ENCODE measurements at places on chromosomes 6 and 20. TPM values are rescaled to one million over a fixed set of nuclear protein-coding genes. Genes with fewer than 3 reads are reported as not detected.

Gene GRM4
- polyA plus RNA-seq = 19.6 TPM

Gene OR2J1
- polyA plus RNA-seq = not detected

Gene XKR7
- 2.4 TPM for polyA plus RNA-seq

Gene ID1
- polyA plus RNA-seq = 566 TPM

Gene SYCP2L
- 1.3 TPM for polyA plus RNA-seq

Gene MROH8
- 0.86 TPM for polyA plus RNA-seq

Gene PDYN
- 0.60 TPM for polyA plus RNA-seq

Gene ERGIC3
- 341 TPM for polyA plus RNA-seq

Gene SASH1
- polyA plus RNA-seq = 6.0 TPM
